ENCODE measurements at places on chromosomes 5 and 9. TPM values are rescaled to one million over a fixed set of nuclear protein-coding genes. Genes with fewer than 3 reads are reported as not detected.

The CDKN2B-AS1 gene
- 1.1 TPM for total RNA-seq

The N4BP3 gene
- total RNA-seq, result 13.1 TPM

The OR5C1 gene
- total RNA-seq, result not detected

The FBXL7 gene
- 14.7 TPM for total RNA-seq

The ARRDC1 gene
- total RNA-seq, result 29.7 TPM
